Activated naive CD4-positive, alpha-beta T cell (primary cell): ENCODE measurements at places on chromosomes 6 and 20.

- DNase-seq: no peak
Measured at GRCh38 chr6:10099529-10100140, 315.2 kb downstream of the TFAP2A start.

GRCh38 chr6:105618247-105618646 lies 215.4 kb upstream of the PREP start:
- no peak for DNase-seq

DNA sequence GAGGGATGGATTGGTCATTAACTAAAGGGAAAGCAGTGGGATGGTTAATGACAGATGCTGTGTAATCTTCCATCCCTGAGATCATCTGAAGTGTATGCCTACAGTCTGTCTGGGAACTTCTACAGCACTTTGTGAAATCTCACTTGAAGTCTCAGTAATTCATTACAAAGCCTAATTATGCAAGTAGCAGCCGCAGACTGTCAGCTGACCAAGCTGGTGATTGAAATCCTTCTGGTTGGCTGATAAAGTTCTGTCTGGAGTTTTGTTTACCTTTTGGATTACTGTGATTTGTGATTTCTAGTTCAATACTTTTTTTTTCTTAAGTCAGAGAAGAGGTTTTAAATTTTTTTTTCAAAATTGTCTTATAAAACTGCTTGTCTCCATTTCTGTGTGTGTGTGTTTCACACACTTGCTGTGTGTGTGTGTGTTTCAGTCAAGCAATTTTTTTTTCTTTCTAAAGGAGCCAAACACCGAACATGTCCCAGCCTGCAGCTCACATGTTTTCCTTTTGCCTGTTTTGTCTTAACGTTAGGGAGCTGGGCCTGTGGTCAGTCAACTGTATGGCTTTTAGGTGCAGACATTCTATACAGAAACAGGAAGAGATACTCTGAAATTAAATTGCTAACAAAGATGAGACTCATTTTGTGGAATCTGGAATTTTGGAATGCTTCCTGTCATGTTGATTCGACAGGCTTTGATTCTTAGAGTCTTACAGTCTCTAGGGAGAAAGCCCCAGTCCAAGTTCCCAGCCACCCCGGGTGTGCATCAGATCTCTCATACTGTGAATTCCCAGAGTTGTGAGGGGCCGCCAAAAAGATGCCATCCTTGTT lies 28.5 kb upstream of the ADGRF4 start:
- DNase-seq: no peak

GRCh38 chr6:73722318-73723060 lies 26.5 kb downstream of the CD109 start:
- DNase-seq: no peak

DNA sequence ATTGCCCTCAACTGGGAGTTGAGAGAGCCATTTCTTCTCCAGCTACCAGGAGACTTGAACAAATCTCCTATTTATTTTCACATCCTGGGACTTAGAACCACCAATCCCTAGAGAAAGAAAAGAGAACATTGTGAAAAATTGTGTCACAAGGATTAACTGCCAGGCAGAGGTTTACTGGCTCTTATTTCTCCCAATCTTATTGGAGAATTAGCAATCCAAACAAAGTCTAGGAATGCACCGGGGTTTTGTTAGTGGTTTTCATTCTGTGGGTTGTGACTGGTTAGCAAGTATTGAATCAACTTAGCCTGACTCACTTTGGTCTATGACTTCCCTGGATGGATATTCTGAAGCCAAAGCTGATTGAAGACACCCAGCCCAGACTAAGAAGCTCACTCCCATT lies 21.2 kb upstream of the ENPP5 start:
- no peak for DNase-seq

DNA sequence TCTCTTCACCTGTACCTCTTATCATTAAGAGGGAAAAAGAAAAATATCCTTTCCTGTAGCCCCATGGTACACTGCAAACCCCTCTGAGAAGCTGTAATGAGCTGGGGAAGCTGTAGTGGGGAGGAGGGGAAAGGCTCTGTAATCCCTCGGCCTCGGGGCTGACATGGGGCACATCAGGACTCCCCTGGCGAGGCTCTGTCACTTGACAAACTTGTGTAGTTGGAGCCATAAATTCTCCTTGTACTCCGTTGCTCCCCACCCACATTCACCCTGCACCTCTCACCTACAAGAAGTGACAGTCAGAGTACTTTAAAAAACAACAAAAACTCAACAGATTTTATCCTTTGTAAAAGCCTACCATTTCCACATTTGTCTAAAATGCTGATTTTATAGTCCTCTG lies 475.7 kb upstream of the AGPAT4 start:
- DNase-seq: no peak

GRCh38 chr20:48782053-48782452 lies 45.7 kb downstream of the PREX1 start:
- no peak for DNase-seq

GRCh38 chr20:14963262-14963663 lies 625.9 kb upstream of the FLRT3 start:
- no peak for DNase-seq

DNA sequence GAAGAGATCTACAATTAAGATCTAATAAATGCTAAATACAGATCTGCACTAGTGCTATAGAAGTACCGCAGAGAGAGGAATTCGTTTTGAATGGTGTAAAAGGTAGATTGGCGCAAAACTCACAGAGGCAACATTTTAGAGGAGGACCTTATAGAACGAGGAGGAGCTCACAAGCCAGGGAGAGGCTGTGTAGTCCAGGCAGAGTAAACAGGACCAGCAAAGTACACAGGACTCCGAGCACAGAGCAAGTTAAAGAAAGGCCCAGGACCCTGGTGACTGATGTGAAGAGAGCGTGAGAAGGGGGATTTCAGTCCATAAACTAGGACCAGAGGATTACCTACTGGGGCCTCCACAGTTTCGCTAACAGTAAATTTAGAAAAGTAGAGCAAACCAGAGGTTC lies 202.3 kb downstream of the FOXC1 start:
- DNase-seq: no peak
